ENCODE measurements at places on chromosomes 4 and X.

DNA sequence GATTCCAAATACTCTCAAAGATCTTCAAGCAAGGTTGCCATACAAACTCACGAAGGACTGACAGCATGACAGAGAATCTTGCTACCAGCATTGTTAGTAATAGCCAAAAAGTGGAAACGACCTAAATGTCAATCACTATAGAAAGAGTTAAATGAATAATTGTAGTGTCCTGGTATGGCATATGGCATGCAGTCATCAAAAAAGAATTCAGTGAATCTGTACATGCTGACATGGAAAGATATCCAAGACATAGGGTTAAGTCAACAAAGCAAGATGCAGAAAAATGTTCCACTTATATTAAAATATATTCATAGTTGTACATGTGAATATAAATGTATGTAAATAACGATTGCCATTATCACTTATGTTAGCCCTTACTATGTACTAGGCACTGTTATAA lies 37.6 kb downstream of the SRPX2 start:
- no peak for DNase-seq

- no peak for DNase-seq
Observed at GRCh38 chrX:73562458-73562857, 539 bp upstream of the CHIC1 start.

- DNase-seq = no peak
Observed at GRCh38 chr4:81136161-81136905, 78.7 kb downstream of the PRKG2 start.

GRCh38 chr4:156378033-156378665 lies 424.5 kb upstream of the CTSO start:
- no peak for DNase-seq

- no peak for DNase-seq
Observed at GRCh38 chr4:40515398-40516293, 114.0 kb downstream of the RBM47 start.
